ENCODE measurements at places on chromosomes 4 and X.

DNA sequence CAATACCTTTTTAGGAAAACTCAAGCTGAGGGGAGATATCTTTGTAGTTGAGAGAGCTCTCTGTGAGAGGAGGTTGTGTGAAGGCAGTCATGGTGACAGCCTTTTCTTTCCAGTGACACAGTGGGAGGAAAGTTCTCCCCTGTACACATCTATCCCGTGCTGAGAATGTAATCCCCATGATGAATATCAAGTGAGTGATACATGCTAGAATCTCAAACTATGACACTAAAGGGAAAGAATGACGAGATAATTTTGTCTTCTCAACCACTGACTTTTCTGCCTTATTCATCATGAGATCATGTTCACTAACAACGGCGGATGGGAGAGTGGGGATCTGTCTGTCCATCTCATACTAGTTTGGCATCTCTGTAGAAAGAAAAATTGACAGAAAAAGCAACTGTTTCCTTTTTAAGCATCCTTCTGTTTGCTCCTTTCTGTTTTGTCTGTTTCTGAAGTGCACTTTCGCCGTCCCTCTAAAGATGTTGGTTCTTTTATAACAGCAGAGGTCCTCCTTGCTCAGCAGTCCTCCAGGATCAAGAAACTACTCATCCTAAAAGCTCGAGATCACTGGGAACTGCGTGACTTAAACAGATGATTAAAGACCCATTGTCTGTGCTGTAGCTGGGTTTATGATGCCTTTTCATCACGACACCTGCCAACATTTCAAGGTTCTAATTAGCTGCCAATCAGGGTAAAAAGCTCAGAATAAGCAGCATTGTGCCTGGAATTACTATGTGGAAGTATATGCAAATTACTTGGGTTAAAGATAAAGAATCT lies 137.6 kb downstream of the DCK start:
- DNase-seq = no peak

GRCh38 chr4:168773388-168774195 lies 236.5 kb downstream of the CBR4 start:
- no peak for DNase-seq

- DNase-seq = no peak
Measured at GRCh38 chr4:48041535-48042137, 25.1 kb downstream of the NIPAL1 start.

DNA sequence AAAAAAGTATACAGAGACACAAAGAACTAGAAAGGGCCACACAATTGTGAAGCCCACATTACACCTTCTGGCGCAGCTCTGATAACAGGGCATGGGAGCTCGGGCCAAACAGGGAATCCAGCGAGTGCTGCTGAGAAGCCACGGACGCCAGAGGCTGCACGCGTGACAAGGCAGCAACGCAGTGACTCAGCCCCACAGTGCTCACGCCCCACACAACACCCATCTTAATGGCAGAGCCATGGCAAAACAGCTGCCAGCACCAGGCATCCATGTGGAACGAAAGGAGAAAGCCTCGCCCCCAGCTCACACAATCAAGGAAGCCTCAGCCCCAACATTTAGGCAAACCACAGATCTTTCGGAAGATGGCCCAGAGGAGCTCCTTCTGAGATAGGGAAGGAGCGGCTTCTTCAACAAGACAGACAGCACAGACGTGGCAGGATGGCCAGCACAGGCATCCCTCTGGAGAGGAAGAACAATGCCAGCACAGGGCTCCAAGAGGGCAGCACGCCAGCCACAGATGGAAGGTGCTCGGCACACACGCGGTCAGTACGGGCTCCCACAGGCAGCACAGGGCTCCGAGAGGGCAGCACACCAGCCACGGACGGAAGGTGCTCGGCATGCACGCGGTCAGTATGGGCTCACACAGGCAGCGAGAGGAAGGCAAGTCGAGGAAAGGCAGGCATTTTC lies 33.1 kb downstream of the GAK start:
- no peak for DNase-seq

- no peak for DNase-seq
Measured at GRCh38 chrX:153818571-153819383, 11.6 kb downstream of the PDZD4 start.

- DNase-seq = no peak
Measured at GRCh38 chrX:77415161-77415560, 32.0 kb upstream of the FGF16 start.

DNA sequence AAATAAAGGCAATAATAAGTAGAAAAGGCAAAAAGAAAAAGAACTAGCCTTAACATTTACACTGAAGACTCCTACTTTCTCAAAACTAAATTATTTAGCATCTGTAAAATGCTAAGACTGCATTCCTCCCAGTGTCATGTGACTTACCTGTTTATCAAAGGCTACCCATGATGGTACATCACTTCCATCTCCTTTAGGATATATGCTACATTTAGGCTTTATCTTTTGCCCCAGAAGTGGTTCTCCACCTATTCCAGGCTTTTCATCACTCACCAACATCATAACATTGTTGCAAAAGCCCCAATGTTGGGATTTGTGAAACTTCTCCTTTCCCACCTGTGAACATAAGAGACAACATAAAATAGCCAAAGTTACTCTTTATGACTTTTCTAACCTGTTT lies 31.1 kb downstream of the EFHC2 start:
- DNase-seq = no peak

DNA sequence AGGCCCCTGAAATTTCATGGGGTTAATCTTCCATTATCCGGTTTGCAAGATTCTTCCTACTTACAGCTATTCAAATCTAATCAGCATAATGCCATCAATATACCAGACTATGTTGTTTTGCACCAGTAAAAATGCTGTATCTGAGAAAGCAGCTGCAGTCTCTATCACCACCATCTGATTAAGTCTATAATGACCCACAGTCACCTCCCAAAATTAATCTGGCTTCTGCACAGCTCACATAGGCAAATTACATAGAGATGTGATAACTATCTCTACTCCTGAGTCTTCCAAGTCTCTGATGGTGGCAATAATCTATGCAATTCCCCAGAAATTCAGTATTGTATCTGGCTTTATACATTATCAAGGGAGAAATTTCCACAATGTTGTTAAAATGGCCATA lies 113.2 kb downstream of the STPG2 start:
- DNase-seq = no peak

- DNase-seq = no peak
Measured at GRCh38 chrX:47593522-47593921, 11.3 kb downstream of the TIMP1 start.
